NAMALWA (cell line): ENCODE measurements at places on chromosomes 13 and 19.

GRCh38 chr19:17570791-17571190 lies 15.3 kb downstream of the COLGALT1 start:
- no peak for DNase-seq

GRCh38 chr13:106499113-106499512 lies 36.3 kb downstream of the EFNB2 start:
- no peak for DNase-seq

GRCh38 chr19:33497131-33497777 lies 24.3 kb downstream of the PEPD start:
- no peak for DNase-seq

GRCh38 chr19:49355909-49356353 lies 6.3 kb downstream of the TEAD2 start:
- DNase-seq, result no peak

- DNase-seq, result no peak
Measured at GRCh38 chr19:30144802-30145201, 202.8 kb downstream of the URI1 start.

DNA sequence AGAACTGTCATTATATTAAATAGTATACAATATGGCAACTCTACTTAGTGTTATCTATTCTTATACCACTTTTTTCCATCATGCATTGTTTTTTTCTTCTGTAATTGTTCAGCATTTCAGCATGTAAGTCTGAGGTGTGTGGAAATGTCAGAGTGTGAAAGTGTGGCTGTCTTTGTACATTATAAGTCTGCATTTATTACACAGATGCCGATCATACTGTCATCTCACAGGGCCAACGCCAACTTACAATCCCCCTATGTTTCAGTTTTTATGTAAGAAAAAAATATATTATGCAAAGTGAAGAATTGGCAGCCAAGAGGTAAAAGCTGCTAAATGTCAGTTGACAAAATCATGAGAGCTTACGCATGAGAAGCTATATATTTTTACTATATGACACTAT lies 42.9 kb upstream of the PCDH17 start:
- DNase-seq, result no peak

- no peak for DNase-seq
Measured at GRCh38 chr13:30864433-30865122, 41.5 kb upstream of the MEDAG start.

- DNase-seq, result no peak
Measured at GRCh38 chr19:20607943-20608342, 42.4 kb upstream of the ZNF737 start.

DNA sequence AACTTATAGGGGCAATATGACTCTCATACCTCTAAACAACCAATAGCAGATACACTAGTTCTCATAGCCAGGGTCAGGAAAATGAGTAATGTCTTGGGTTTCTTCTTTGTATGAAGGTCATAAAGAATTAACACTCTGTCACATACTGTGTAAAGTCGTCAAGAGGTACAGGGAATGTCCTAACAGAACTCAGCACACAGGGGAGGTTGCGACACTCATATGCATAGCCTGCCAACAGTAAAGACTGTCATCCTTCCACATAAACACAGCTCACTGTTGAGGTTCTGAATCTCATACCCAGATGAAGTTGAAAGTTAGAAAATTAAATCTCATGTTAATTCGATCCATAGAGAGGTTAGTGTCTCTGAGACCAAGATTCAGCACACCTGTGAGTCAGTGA lies 34.2 kb upstream of the ZNF254 start:
- DNase-seq, result no peak

DNA sequence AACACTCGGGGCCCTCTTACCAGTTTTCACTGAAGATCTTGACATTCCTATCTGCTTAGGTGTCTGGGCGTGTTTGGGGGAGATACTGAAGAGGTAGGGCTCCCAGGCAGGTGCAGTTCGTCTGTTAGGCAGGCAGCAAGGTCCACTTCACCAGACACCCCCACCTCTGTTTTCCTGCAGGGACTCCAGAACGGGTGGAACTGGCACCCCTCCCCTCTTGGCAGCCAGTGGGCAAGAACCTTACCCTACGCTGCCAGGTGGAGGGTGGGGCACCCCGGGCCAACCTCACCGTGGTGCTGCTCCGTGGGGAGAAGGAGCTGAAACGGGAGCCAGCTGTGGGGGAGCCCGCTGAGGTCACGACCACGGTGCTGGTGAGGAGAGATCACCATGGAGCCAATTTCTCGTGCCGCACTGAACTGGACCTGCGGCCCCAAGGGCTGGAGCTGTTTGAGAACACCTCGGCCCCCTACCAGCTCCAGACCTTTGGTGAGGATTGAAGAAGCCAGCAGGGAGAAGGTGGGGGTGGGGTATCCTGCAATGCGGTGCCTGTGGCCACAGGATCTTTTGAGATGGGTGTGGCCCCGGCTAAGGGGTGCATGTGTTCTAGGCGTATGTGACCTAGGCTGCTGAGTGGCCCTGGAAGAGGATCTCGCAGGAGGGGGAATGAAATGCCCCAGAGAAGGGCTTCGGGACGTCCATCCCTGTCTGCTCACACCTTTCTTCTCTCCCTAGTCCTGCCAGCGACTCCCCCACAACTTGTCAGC lies 3.3 kb upstream of the ICAM4 start:
- no peak for DNase-seq

GRCh38 chr19:52533901-52534300 lies 6.4 kb downstream of the ZNF808 start:
- DNase-seq, result no peak
